ENCODE measurements at places on chromosomes 2 and 18.

DNA sequence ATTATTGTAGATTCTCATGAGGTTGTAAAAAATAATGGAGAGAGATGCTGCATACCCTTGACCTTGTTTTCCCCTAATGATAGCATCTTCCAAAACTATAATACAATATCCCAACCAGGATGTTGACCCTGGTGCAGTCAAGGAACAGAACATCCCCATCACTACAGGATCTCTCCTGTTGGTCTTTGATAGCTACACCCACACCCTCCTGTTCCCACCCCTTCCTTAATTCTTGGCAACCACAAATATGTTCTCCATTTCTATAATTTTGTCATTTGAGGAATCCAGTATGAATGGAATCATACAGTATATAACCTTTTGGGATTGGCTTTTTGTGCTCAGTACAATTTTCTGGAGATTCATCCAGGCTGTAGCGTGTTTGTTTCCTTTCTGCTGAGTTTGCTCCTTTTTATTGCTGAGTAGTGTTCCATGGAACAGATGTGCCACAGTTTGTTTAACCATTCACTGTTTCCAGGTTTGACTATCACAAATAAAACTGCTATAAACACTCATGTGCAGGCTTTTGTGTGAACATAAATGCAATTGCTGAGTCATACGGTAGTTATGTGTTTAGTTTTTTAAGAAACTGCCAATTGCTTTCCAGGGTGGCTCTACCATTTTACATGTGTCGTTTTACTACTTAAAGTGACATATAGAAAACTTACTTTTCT lies 22.2 kb downstream of the MCFD2 start:
- no peak for DNase-seq

GRCh38 chr2:88521445-88522073 lies 69.1 kb upstream of the FOXI3 start:
- DNase-seq = no peak

DNA sequence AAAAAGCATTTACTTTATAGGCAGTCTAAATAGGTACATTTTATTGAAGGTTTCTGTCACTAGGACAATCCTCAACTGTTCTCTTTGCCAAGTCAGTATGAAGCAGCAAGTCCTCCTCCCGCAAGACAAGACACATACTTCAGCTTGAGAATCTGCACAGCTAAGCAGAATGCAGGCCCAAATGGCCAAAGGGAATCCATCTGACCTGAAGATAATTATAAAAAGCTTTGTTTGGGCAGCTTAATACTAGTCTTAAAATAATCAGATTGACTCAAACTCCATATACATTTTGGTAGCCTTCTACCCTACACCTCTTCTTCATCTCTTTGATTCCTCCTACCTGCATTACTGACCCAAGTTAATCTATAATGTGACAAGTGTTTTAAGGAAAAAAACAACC lies 1.8 kb downstream of the LANCL1 start:
- DNase-seq = no peak

- DNase-seq = no peak
Observed at GRCh38 chr2:157471078-157471477, 27.2 kb upstream of the CYTIP start.

- DNase-seq = no peak
Observed at GRCh38 chr2:114011713-114012112, 121.8 kb downstream of the ACTR3 start.

All from stimulated activated CD4-positive, alpha-beta T cell treated with anti-CD3 and anti-CD28 coated beads, Interleukin-2, amount 100 ng/mL, for 24 hours (primary cell).